Activated CD4-positive, alpha-beta T cell treated with anti-CD3 and anti-CD28 coated beads for 4 hours (primary cell): ENCODE measurements at places on chromosomes 5 and 9.
A peak's percentile ranks its signal among the peaks of the same experiment; 100 is the strongest.

DNA sequence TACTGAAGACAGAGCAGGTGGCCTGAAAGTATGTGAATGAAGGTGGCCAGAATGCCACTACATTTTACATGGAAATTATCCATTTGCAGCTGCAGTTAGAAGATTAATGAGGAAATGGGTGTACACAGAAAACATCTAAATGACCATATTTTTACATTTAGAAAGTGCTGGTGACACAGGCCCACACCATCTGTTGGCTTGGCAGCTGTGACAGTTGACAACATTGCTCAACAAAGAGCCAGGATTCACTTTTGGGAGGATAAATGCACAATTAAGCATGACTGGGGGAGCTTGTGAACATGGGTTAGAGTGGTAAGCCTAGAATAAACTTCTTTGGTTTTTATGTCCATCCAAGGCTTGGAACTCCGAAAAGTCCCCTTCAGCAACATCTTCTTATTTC lies 360.5 kb downstream of the KCTD16 start:
- DNase-seq: no peak

DNA sequence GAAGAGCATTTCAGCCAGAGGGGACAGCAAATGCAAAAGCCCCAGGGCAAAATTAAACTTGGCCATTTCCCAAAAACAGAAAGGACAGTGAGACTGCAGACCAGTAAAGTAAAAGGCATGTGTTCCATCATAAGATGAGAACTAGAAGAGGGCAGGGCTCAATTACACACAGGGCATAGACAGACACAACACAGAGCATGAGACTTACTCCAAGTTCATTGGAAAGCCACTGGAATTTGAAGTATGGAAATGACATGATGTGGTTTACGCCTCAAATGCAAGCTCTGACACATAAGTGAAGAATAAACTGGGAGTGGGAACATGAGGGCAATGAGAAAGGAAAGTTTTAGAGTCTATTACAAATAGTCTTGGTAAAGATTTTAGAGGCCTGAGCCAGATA lies 446.6 kb upstream of the GRIA1 start:
- DNase-seq: no peak

DNA sequence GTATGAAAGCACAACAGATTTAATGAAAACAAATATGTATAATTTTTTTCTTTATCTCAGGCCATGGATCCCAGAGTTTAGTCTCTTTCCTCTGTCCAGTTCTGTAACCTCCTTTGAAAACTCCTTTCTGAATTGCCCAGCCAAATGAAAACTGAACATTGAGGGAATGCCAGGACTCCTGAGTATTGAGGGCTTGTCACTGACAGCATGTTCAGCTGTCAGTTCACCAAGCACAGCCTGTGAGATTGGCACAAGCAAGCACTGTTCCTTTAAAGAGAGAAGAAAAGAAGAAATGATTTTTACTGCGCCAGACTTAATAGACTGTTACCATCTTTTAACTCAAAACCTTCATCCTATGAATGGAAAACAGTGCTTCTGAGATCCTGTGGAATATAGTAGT lies 27.3 kb downstream of the TTC1 start:
- DNase-seq: no peak

- DNase-seq: peak; percentile 74
These were observed 1.3 kb downstream of the QSOX2 start for GRCh38 chr9:136244122-136244968.

DNA sequence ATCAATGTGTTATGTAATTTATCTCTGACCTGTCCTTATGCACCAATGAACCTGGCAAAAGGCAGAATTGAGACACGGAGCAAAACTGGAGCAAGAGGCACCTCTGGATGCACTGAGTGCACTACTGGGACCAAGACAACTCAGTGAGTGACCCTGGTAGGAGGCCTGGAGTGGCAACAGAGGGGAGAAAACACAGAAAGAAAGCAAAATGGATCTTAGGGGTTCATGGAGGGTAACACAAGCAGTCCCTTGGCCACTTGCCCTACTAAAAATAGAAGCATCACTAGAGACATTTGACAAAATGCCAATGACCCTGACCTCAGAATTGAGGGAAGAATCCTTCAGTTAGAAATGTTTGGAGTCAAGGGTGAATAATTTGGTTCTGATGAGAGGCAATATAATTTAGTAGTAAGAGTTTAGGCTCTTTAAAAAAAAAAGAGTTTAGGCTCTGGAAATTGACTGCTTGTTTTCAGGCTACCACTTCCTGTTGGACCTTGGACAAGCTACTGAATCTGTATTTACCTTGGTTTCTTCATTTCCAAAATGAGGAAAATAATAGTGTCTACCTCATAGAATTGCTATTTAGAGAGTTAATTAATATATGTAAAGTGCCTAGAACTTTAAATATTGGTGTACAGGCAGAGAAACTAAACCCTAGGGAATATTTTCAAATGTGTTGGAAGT lies 234.9 kb upstream of the TARS1 start:
- no peak for DNase-seq

DNA sequence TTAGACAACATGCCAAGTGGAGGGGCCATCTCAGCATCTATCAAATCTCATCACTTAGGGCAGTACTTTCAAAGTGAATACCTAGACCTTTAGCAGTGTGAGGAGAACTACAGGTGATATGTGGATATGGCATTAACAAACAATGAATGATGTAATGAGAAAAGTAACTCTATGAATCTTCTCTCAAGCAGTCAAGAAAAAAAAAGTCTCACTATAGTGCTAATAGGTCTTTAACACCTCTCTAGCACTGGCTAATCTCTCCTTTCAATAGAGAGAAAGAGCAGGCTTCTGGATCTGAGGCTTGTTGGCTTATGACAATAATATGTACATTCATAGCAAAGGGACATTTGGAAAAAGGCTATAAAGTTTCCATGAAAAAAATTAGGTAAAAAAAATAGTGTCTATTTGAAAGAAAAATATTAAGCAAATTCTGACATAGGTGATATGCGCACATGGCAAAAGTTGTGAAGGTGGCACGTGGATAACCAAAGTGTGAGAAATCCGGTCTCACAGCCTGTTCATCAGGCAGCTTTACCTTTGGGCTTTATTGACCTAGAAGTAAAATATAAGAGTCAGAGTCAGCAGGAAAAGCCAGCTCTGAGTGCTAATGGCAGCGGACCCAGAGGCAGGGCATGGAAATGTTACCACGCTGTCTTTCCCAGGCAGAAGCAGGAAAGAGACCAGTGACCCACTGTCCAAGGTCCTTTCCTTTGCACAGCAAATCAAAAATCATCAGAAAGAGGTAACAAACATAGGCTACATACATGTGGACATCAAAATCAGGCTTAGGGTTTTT lies 203.4 kb downstream of the EFNA5 start:
- DNase-seq: no peak

GRCh38 chr5:78811121-78811817 lies 162.7 kb upstream of the LHFPL2 start:
- no peak for DNase-seq

DNA sequence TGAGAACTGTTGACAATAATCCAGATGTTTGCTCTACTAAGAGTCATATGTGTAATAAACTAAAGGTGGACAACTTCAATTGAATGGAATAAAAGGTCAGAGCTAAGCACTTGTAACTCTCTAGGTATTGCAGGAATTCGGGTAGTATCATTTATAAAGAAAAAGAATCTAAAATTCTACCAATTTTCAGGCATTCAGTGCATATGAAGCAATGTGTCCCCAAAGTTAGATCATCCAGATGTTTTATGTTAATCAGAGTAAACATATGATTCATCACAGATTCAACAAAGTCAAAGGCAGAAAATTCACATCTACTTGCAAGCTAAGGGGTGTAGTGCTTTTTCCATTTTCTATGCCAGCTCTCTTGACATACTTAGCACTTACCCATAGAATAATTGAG lies 477.1 kb downstream of the PDE4D start:
- no peak for DNase-seq

DNA sequence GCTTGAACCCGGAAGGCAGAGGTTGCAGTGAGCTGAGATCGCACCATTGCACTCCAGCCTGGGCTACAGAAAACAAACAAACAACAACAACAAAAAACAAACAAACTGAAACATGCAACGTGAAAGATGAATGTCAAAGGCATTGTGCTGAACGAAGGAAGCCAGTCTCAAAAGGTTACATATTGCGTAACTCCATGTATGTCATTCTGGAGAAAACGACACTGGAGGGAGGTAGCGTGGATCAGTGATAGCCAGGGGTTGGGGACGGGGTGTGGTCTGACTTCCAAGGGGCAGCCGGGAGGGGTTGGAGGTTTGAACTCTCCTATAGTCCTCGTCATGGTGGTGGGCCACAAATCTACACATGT lies 12.1 kb upstream of the WDR5 start:
- no peak for DNase-seq

DNA sequence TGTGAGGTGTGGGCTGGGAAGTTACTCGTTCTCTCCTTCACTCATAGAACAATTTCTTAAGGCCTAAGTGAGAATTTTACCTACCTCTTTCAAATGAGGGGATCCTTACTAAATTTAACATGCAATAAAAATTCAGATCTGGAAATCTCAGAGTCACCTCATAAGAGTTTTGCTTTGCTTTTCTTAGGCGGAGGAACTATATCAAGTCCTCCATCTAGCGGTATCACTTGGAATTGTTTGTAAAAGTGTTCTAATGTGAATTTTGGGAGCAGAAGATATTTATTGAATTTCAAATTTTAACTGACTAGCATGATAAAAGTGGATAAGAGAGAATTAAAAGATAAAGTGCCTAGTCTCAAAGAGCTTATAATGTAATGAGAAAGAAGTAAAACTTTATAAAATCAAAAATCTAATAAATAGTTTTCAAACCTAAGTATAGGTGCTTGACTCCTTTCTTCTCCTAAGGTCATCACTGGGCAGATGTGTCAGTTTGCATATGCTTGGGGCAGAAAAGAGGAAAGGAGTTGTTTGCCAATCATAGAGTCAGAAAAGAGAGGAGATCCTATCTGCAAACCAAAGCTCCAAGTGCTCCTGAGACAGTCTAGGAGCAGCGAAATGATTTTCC lies 145.7 kb upstream of the DAB2 start:
- DNase-seq: no peak

DNA sequence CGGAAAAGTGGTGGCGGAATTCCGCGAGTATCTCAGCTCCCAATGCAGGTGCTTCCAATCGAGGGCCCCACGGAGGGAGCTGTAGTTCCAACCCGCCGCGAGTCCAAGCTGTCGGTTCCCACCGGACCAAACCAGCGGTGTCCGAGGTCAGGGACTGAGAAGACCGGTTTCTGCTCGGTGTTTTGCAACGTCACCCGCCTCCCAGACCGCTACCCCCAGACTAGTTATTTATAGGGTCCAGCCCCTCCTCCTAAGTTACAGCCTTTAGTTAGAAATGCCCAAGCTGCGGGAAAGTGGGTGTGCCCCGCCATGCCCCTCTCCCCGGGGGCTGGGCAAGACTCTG lies 677 bp upstream of the MYORG start:
- DNase-seq: no peak

DNA sequence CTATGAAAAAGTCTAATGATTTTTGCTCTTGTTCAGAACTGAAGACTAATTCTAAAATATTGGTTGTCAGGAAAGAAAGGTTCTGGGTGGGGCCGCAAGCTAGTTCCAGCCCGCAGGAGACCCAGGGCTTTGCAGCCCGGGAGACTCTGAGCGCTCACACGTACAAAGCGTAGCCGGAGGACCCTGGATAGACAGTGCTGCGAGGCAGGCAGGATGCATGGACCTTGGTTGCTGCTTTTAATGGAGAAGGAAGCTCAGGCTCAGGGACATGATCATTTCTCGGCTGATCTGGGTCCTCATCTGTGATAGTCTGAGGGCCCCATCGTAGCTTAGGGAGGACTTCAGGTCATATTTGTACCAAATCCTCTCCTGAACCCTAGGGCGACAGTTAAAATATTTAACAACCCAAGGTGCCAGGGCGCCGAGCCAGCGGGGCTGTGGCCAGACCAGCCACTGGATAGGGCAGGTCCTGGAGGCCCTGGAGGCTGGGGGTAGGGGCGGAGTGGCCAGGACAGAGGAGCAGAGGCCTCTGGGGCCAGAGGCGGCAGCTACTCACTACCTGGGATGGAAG lies 70.1 kb upstream of the UNC5A start:
- no peak for DNase-seq

- DNase-seq: peak; percentile 15
These were observed 535 bp downstream of the JMY start for GRCh38 chr5:79236362-79236969.

DNA sequence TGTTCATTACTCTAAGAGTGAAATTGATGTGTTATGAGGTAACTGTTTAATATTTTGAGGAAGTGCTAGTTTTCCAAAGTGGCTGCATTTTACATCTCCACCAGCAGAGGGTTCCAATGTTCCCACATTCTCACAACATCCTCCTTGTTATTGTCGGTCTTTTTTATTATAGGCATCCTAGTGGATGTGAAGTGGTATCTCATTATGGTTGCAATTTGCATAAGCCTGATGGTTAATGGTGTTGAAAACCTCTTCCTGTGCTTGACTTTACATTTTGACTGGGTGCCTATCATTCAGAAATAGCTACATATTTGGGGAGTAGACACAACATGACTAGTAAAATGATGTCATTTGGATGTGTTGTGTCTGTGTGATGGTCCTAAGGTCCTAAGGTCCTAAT lies 143.6 kb downstream of the MRPS30 start:
- no peak for DNase-seq

DNA sequence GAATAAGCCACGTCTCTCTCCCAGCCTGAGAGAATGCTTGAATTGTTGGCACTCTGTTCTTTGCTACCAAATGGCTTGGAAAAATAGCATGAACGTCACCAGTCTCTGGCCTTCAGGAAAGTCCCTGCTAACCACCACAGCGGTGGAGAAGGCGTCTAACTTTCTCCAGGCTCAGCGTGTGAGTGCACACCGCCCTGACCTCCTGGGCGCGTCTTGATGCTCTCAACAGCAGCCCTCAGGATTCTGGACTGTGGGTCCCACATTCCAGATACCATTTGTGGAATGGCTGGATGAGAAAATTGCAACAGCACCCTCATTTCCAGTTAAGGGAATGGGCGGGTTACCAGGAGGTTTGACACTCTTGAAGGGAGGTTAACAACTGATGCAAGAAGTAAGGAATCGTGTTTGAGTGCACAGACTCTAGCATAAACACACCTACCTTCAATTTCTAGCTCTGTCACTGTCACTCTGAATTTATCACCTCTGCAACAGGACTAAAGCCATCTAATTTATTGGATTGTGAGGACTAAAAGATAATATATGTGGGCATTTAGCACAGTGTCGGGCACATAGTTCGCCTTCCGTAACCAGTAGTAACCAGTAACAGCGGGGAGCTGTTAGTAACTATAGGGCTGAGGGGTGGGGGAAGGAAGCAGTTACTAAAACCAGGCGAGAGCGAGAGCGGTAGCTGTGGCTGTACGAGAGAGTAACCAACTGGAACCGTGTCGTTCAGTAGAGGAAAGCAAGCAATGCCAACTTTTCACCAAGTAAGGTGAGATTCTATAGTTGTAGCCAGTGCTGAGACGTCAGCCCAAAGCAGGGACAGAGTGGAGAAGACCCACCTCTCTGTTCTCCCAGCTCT lies 807 bp upstream of the PLGRKT start:
- no peak for DNase-seq
